ENCODE measurements at places on chromosomes 6 and 20. TPM values are rescaled to one million over a fixed set of nuclear protein-coding genes. Genes with fewer than 3 reads are reported as not detected.

GRCh38 chr20:14612391-14612790, 275.0 kb upstream of the FLRT3 start:
- DNase-seq: no peak

DNA sequence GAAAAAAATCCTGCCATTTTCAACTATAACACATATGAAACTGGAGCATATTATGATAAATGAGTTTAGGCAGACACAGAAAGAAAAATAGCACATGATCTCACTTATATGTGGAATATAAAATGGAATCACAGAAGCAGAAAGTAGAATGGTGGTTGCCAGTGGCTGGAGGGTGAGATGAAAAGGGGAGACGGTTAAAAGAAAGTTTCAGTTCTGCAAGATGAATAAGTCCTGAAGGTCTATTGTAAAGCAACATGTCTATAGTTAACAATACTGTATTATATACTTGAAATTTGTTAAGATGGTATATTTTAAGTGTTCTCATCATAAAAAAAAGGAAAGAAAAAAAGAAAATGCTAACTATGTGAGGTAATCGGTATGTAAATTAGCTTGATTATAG, 503.9 kb downstream of the EPHA7 start:
- no peak for DNase-seq

GRCh38 chr6:24824142-24824938, 25.6 kb upstream of the ARMH2 start:
- DNase-seq: no peak

Gene ECT2L
- total RNA-seq: not detected

Gene HAO1
- not detected for total RNA-seq

Measured in colonic mucosa (tissue), 4 donors.